ENCODE measurements at places on chromosomes 16 and 17. TPM values are rescaled to one million over a fixed set of nuclear protein-coding genes. Genes with fewer than 3 reads are reported as not detected.

GRCh38 chr17:8455665-8456209 lies 20.1 kb downstream of the NDEL1 start:
- no peak for DNase-seq

DNA sequence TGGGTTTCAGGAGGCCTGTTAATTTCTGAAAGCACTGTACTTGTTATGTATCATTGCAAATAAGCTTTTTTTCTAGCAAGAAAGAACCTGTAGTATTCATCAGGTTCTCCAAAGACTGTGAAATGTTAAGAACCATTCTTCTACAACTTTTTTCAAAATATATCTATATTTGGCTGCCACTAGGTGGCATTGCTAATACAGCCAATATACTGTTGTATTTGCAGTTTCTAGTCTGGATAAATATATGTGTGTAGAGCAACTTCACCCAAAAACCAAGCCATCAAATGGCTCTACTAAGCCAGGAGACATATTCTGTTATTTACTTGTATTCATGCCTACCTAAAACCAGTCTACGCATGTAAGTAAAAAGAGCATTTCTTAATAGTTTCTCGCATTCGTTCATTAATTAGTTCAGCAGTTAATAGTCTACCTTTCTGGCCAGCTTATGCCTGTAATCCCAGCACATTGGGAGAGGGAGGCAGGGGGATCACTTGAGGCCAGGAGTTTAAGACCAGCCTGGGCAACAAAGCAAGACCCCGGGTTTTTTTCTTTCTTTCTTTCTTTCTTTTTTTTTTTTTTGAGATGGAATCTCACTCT lies 39.5 kb downstream of the VMP1 start:
- DNase-seq = peak; percentile 76

DNA sequence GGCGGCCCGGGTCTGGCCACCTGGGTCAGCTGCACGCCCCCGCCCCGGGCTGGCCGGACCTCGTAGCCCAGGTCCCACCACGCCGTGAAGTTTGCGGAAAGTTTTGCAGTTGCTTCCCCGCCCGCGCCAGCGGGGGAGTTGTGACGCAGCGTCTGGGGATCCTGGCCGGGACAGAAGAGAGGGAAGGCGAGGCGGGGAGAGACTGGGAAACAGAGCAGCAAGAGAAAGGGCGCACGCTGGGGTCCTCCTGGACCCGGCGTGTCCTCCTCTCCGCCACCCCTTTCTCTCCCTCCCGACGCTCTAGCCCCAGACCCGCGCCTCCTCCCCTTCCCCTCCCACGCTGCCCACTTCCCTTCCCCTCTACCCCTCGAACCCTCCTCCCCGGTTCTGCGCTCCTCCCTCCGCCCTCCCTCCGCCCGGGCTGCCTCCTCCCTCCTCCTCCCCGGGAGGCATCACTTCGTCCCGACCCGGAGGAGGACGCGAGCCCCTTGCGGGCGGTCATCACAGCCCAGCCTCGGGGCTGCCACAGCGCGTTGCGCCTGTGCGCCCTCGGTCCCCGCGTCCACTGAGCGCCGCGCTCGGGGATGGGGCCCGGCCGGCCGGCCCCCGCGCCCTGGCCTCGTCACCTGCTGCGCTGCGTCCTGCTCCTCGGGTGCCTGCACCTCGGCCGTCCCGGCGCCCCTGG lies at the start of gene MRC2:
Gene MRC2 (plus strand): TSS at position 452 of the 685 bp plus-strand sequence. CDS start 133 bp downstream, at position 585.
- peak; percentile 88 for DNase-seq

GRCh38 chr16:81786321-81786720 lies 7.2 kb downstream of the PLCG2 start:
- DNase-seq = no peak

DNA sequence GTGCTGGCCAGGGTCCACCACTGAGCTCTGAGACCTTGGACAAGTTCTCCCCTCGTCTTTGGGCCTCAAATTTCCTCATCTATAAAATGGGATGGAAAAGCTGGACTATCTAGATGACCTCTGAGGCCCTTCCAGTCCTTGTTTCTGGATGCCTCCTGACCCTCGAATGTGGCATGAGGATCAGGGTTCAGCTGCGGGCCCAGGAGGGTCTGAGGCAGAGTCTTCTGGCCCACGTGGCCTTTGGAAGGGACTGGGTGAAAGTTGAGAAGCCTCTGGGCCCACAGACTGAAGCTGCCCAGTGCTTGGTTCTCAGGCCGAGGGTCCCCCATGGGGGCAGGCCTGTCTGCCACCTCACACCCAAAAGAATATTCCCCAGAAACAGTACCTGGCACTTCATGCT lies 16.9 kb upstream of the MRPS23 start:
- no peak for DNase-seq

GRCh38 chr17:56367366-56367765 lies 214.1 kb downstream of the ANKFN1 start:
- no peak for DNase-seq

DNA sequence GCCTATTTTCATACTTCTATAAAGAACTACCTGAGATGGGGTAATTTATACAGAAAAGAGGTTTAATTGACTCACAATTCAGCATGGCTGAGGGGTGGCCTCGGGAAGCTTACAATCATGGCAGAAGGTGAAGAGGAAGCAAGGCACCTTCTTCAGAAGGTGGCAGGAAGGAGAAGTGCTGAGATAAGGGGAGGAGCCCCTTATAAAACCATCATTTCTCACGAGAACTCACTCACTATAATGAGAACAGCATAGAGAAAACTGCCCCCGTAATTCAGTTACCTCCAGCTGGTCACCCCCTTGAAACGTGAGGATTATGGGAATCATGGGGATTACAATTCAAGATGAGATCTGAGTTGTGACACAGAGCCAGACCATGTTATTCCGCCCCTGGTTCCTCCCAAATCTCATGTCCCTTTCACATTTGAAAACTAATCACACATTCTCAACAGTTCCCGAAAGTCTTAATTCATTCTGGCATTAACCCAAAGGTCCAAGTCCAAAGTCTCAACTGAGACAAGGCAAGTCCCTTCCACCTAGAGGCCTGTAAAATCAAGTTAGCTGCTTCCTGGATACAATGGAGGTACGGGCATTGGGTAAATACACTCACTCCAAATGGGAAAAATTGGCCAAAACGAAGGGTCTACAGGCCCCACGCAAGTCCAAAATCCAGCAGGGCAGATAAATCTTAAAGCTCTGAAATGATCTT lies 237.7 kb downstream of the CDH13 start:
- DNase-seq = no peak

- no peak for DNase-seq
These were observed 242.5 kb downstream of the BCAS3 start for GRCh38 chr17:60920107-60920506.

DNA sequence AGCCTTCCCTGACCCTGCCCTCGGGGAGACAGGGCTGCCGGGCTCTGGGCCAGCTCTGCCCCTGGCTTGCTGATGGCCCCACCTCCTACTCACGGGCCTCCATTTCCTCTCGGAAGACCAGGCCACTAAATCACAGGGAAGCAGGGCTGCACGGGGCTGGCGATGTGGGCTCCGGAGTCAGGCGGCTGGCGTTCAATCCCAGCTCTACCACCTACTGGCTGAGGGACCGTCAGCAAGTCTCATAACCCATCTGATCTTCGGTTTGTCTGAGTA lies 113.4 kb downstream of the AMFR start:
- DNase-seq = no peak

DNA sequence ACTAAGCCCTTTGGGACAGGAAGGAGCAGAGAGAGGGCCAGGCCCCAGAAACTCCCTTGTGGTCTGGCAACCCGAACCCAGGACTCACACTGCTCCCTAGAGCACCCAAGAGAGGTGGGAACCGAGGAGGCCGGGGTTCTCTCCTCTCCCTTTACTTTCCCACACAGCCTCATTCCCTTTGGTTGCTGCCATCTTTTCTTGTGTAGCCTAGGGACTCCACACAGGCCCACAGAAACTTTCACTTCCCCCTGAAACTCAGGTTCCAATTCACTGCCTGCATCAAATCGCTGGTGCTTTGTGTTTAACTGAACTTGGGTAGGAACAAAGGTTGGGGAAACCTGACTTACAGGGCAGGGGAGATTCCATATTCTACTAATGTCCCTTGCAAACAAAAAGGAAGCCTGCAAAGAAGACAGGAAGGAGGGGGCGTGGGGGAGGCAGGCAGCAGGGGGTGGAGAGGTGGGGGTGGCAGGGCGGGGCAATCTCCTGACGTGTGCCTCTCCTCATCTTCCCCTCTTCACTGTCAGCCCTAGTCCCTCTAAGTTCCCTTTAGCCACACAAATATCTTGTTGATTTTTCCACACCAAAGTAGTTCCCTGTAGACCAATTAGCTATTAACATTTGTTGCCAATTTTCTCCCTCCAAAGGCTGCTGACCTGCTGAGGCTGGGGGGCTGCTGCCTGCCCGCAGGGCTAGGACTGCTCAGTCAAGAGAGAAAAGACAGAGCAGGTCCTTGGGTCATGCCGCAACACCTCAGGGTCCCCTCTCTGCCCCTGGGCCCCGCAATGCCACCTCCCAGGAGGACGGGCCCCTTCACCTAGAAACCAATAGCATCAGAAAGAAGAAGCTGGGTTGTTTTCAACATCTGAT lies 8.0 kb downstream of the ST3GAL2 start:
- peak; percentile 24 for DNase-seq

GRCh38 chr17:1398931-1399678 lies 917 bp downstream of the YWHAE start:
- DNase-seq = no peak

- no peak for DNase-seq
These were observed 42.8 kb downstream of the MRC2 start for GRCh38 chr17:62670202-62670821.

GRCh38 chr17:69222707-69223258 lies 5.8 kb downstream of the ABCA10 start:
- no peak for DNase-seq

- no peak for DNase-seq
These were observed 86.1 kb downstream of the UTP18 start for GRCh38 chr17:51346218-51346982.

DNA sequence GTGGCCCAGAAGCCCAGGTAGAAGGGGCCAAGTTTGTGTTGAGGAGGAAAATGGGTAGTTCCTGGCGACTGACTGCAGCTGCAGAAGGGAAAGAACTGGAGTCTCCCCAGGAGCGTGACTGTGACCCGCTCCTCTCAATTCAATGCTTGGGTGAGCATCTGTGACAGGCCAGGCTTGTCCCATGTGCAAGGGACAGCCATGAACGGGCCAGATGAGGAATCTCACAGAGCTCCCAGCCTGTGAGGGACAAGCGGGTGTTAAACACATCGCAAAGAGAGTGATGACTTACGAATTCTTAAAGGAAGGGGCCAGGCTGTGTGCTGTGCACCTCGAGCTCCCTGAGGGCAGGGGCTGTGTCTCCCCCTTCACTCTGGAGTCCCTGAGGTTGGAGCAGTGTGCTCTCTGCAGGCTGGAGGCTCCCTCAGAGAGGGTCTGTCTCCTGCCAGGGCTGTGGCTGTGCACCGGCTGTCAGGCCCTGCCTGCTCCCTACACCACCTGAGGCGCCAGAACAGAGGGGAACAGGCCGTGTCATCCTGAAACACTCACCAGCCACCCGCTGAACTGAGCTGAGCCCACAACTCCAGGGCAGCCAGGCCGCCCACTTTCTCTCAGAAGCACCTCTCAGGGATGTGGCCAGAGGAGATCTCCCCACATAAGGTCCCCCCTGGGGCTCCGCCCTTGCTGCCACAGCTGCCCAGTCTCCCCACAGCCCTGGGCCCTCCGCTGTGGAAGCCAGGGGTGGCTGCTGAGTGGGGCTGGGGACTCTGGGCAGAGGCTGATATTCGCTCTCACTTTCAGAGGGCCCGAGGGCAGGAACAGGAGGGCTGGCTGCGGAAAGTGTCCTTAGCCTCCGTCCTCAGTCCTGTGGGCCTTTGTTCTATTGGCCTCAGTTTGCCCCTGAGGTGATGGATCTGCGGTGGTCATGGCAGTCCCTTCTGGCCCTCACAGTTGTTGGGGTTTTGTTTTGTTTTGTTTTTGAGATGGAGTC lies 25.7 kb upstream of the NXPH3 start:
- no peak for DNase-seq

- DNase-seq = no peak
These were observed 115.8 kb upstream of the CRHR1 start for GRCh38 chr17:45668316-45668715.

DNA sequence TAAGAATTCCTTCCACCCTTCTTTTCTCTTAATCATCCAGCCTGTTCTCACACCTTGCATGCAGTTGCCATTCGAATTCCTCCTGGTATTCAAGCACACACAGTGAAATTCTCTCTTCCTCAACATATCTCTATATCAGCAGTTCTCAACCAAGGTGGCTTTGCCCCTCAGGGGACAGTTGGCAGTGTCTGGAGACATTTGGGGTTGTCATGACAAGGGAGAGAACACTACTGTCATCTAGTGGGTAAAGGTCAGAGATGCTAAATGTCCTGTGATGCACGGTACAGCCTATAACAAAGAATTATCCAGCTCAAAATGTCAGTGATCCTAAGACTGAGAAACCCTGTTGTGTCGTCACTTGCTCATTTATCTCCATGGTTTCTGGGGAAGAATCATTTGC lies 94.8 kb upstream of the CPHXL start:
- no peak for DNase-seq

DNA sequence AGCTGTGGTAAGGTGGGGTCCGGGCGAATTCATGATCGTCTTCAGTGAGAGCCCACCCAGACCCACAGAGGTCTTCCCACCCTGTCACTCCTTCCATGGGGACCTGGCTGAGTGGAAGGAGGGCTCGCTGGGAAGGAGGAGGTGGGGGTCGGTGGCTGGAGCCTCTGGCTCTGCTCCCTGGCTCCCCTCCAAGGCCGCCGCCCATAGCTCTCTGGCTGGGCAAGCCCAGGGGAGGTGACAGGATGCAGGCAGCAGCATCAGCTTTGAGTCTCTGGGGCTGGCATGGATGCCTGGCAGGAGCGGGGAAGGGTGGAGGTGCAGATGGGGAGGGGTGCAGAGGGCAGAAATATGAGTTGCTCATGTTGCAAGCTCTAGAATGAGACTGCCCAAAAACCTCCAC lies 147.0 kb downstream of the ENGASE start:
- no peak for DNase-seq

GRCh38 chr17:47996201-47996600 lies 25.3 kb downstream of the CDK5RAP3 start:
- DNase-seq = no peak

GRCh38 chr17:65039336-65039988 lies 17.1 kb downstream of the GNA13 start:
- DNase-seq = no peak

Gene EVI2B
- under 0.01 TPM for total RNA-seq

Gene C1QTNF8
- total RNA-seq = not detected

Gene RPRML
- total RNA-seq = not detected

Gene CA7
- not detected for total RNA-seq

Gene BAHCC1
- total RNA-seq = 6.5 TPM

Gene KRTAP9-9
- total RNA-seq = not detected

Gene CD300LB
- total RNA-seq = not detected

Gene HOXB1
- not detected for total RNA-seq

Gene CCL17
- not detected for total RNA-seq

Gene FBRS
- 30.3 TPM for total RNA-seq
